Ascending aorta (tissue), 2 donors: ENCODE measurements at places on chromosomes 13 and 19. TPM values are rescaled to one million over a fixed set of nuclear protein-coding genes. Genes with fewer than 3 reads are reported as not detected.
A peak's percentile ranks its signal among the peaks of the same experiment; 100 is the strongest.

GRCh38 chr13:109231888-109232287 lies 554.5 kb downstream of the IRS2 start:
- no peaks in the 10 kb centered on the region for H3K27me3 ChIP-seq
- no peaks in the 10 kb centered on the region for H3K36me3 ChIP-seq
- no peak overlapping the region for H3K27ac ChIP-seq
- H3K4me1 ChIP-seq: no peaks in the 10 kb centered on the region
- H3K4me3 ChIP-seq: no peak overlapping the region

- H3K4me1 ChIP-seq: no peaks in the 10 kb centered on the region
- peaks cover 87% of the 10 kb centered on the region for H3K36me3 ChIP-seq
- H3K4me3 ChIP-seq: no peak overlapping the region
- H3K27me3 ChIP-seq: no peaks in the 10 kb centered on the region
- no peak for DNase-seq
These were observed 16.5 kb upstream of the CACTIN start for GRCh38 chr19:3642987-3643673.

- H3K4me1 ChIP-seq: peaks cover 12% of the 10 kb centered on the region
- no peak overlapping the region for H3K4me3 ChIP-seq
- H3K36me3 ChIP-seq: no peaks in the 10 kb centered on the region
- H3K27me3 ChIP-seq: no peaks in the 10 kb centered on the region
- H3K27ac ChIP-seq: no peak overlapping the region
These were observed 4.6 kb downstream of the CAPN12 start for GRCh38 chr19:38739440-38740256.

- H3K27me3 ChIP-seq: no peaks in the 10 kb centered on the region
- peaks cover 43% of the 10 kb centered on the region for H3K36me3 ChIP-seq
- no peak overlapping the region for H3K27ac ChIP-seq
- peaks cover 9% of the 10 kb centered on the region for H3K4me1 ChIP-seq
These were observed 5.5 kb downstream of the TPT1 start for GRCh38 chr13:45335397-45336024.

- DNase-seq: no peak
- peaks cover 14% of the 10 kb centered on the region for H3K4me1 ChIP-seq
- H3K27ac ChIP-seq: no peak overlapping the region
These were observed 14.2 kb downstream of the TSHZ3 start for GRCh38 chr19:31334849-31335624.

GZMM gene
- not detected for total RNA-seq

- H3K27ac ChIP-seq: peak overlapping the region; percentile 98
- peak; percentile 86 for DNase-seq
- H3K4me1 ChIP-seq: peaks cover 60% of the 10 kb centered on the region
- H3K36me3 ChIP-seq: no peaks in the 10 kb centered on the region
These were observed 68.6 kb downstream of the RASA3 start for GRCh38 chr13:114063545-114064449.

DNA sequence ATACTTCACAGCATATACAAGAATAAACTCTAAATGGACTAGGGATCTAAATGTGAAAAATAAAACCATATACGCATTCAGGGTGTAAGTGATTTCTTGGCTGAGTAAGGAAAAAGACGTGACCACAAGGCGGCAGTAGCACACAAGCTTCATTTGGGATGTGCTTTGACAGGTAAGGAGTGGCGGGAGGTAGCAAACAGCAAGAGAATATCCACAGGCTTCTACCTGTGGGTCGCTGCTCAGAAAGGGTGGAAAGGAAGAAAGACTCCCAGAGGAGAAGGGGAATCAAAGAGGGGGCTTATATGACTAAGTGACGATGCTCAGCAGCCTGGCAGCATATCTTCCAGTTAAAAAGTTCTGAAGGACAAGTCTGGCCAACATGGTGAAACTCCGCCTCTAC lies 2.5 kb upstream of the ZNF121 start:
- peaks cover 9% of the 10 kb centered on the region for H3K4me1 ChIP-seq
- DNase-seq: no peak
- no peaks in the 10 kb centered on the region for H3K27me3 ChIP-seq
- H3K36me3 ChIP-seq: no peaks in the 10 kb centered on the region
- no peak overlapping the region for H3K4me3 ChIP-seq
- no peak overlapping the region for H3K27ac ChIP-seq

DNA sequence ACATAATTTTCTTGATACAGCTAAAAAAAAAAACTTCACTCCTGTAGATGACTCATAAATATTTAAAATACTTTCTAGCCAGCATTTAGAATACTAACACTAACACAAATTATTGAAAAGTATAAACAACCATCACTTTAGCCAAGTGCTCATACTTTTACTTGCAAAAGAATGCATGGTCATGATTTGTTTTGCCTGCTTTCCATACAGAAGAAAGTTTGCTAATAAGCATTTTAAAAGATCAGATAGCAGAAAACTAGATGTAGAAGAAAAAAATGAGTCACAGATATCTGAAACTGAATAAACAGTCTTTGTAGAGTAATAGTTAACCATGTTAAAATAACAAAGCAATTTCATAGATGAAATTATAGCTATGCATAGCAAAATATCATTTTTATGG lies 2280.4 kb upstream of the PCDH20 start:
- no peak overlapping the region for H3K27ac ChIP-seq
- H3K36me3 ChIP-seq: no peaks in the 10 kb centered on the region
- no peaks in the 10 kb centered on the region for H3K4me1 ChIP-seq

DNA sequence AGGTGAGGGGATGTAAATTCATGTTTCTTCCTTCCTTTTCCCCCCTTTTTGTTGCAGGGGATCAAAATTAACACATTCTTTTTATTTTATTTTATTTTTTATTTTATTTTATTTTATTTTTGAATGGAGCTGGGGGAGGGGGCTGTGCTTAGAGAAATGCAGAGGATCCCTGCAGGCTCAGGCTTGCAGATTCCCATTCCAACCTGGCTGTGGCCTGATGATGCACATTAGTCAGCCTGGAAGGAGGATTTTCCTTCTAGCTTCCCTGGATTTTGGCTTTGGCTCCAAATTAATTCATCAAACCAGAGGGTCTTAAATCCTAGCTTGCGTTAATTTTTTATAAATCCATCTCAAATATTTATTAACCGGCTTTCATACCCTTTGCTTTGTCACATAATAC lies 67.0 kb downstream of the FREM2 start:
- no peak for DNase-seq
- no peaks in the 10 kb centered on the region for H3K36me3 ChIP-seq
- no peak overlapping the region for H3K27ac ChIP-seq
- no peak overlapping the region for H3K4me3 ChIP-seq
